ENCODE measurements at places on chromosomes 6 and 20.

GRCh38 chr6:51908243-51908642, 179.2 kb downstream of the PKHD1 start:
- no peak for DNase-seq

DNA sequence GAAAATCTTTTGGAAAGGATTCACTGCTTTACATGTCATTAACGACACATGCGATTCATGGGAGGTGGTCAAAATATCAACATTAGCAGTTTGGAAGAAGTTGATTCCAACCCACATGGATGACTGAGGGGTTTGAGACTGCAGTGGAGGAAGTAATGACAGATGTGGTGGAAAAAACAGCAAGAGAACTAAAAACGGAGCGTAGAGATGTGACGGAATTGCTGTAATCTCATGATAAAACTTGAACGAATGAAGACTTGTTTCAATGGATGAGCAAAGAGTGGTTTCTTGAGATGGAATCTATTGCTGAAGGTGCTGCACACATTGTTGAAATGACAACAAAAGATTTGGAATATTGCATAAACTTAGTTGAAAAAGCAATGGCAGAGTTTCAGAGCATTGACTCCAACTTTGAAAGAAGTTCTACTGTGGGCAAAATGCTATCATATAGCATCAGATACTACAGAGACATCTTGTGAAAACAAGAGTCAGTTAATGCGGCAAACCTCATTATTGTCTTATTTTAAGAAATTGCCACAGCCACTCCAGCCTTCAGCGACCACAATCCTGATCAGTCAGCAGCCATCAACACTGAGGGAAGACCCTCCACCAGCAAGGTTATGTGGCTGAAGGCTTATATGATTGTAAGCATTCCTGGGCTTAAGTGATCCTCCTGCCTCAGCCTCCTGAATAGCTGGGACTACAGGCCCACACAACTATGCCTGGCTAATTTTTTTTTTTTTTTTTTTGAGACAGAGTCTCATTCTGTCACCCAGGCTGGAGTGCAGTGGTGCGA, 19.2 kb downstream of the SRSF3 start:
- no peak for DNase-seq

- DNase-seq, result peak; percentile 62
Measured at GRCh38 chr6:95572098-95572497, 5.2 kb upstream of the MANEA start.

GRCh38 chr6:40328986-40329545, 258.1 kb downstream of the LRFN2 start:
- no peak for DNase-seq

DNA sequence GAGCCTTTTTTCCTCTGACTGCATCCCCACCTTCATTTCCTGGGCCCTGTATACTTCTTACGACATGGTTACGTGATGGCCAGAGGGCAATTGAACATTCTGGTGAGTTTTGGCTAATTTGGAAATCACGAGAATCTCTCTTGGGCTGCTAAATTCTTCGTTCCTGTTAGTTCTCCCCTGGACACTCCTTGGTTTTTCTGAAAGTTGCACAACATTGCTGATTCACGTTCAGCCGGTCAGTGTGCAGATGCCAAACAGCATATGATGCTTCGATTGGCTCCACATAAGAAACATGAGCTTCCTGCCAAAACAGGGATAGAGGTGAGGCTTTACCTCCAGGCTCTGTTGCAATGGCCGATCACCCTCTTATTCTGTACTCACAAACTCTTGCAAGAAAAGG, 119.4 kb upstream of the LY86 start:
- no peak for DNase-seq

- DNase-seq, result no peak
Measured at GRCh38 chr6:96467814-96468213, 53.8 kb upstream of the UFL1 start.

All from T-helper 2 cell (primary cell).